Epithelial cell of esophagus (primary cell): ENCODE measurements at places on chromosomes 11 and 22.

GRCh38 chr22:29520851-29521250 is 32.7 kb downstream of the THOC5 start:
- peak; percentile 60 for DNase-seq

DNA sequence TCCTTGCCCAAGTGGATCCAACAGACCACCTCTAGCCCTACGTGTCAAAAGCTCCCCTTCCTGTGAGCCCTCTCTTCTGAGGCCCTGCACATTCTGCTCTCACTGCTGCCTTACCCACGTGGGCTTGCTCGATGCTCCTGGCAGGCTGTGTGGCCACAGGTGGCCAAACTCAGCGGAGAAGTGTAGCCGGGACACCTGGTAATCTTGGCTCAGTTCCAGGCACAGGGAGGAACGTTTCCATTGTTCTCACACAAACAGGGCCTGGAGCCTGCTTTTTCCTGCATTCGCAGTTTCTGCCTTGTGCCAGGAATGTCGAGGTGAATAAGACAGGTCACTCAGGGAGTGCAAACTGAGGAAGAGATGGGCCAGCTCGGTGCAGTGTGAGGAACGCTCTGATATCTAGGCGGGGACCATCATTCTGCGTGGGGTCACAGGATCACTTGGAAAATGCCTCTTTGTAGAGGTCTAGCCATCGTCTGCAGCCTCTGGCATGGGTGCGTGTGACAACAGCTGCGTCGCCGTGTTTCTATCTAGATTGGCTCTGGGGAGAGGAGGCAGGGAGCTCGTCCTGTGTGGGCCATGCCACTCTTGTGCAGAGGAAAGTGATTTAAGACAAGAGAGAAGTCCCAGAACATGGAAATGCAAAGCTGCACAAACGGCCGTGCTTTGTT is 127.6 kb upstream of the PARVA start:
- DNase-seq: peak; percentile 29

- DNase-seq: no peak
These were observed 5.5 kb upstream of the IL10RA start for GRCh38 chr11:117980720-117981119.

GRCh38 chr11:127461241-127462064 is 460.9 kb upstream of the KIRREL3 start:
- no peak for DNase-seq

DNA sequence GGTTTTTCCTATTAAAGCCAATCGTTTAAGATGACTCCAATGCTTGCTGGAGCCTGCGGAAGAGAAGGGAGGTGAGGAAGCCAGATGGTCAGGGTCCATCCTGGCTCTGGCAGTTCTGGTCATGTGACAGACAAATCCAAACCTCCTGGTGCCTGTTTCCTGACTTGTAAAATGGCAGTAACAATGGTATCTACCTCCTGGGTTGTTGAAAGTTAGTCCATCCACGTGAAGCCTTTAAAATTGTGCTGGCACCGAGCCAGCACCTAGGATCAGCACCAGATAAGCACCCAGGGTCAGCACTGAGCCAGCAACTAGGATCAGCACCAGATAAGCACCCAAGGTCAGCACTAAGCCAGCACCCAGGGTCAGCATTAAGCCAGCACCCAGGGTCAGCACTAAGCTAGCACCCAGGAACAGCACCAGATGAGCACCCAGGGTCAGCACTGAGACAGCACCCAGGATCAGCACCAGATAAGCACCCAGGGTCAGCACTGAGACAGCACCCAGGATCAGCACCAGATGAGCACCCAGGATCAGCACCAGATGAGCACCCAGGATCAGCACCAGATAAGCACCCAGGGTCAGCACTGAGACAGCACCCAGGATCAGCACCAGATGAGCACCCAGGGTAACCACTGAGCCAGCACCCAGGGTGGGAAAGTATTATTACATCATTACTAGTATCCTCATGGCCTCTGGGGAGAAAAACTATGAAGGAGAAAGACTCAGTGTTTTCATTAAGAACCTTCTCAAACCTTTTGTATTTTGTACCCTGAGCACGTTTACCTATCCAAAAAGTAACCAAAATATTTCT is 17.2 kb downstream of the KIAA0930 start:
- DNase-seq: no peak
